ENCODE measurements at places on chromosomes 6 and 20.

DNA sequence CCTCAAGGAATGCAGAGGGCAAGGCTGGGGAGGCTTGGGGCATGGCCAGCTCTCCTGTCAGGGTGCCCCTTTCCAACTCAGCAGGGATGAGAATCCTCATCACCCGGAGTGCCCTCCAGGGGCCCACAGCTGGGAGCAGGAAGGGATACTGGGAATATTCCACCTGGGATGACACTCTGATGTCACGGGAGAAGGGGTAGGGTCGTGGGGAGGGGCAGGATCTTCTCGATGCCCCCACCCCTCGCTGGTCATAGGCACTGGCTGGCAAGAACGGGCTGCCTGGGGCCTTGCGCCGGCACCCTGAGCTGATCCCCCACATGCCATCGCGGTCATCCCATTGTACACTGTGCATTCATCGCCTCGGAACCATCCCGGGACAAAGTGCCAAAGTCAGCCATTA is 10.6 kb upstream of the NXT1 start:
- DNase-seq, result no peak

- peak; percentile 4 for DNase-seq
Measured at GRCh38 chr20:7790189-7790588, 150.1 kb downstream of the HAO1 start.

DNA sequence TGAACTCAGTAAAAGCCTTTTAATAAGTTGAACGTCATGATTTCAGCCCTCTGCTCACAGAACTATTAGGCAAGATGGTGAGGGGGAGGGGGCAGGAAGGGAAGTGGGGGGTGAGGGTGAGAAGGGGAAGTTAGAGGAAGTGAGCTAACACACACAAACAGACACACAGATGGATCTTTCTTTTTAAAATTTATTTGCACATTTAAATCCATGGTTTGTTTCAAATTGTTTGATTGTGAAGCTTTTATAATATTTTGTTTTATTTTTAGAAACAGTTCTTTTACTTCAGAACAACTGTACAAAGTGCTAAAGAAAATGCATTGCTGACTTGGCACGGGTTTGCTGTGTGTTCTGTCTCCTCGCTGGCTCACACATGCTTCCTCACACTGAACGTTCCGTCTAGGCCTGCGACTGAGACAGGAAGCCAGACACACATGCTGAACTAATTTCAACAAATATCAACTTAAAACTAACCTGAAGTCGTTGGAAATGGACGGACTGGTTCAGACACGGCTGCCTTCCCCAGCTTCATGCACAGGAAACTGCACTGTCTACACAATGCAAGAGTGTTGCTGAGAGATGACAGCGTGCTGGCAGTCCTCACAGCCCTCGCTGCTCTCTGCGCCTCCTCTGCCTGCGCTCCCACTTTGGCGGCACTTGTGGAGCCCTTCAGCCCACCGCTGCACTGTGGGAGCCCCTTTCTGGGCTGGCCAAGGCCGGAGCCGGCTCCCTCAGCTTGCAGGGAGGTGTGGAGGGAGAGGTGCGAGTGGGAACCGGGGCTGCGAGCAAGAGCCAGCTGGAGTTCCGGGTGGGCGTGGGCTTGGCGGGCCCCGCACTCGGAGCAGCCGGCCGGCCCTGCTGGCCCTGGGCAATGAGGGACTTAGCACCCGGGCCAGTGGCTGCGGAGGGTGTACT is 8.1 kb upstream of the ZBP1 start:
- no peak for DNase-seq

DNA sequence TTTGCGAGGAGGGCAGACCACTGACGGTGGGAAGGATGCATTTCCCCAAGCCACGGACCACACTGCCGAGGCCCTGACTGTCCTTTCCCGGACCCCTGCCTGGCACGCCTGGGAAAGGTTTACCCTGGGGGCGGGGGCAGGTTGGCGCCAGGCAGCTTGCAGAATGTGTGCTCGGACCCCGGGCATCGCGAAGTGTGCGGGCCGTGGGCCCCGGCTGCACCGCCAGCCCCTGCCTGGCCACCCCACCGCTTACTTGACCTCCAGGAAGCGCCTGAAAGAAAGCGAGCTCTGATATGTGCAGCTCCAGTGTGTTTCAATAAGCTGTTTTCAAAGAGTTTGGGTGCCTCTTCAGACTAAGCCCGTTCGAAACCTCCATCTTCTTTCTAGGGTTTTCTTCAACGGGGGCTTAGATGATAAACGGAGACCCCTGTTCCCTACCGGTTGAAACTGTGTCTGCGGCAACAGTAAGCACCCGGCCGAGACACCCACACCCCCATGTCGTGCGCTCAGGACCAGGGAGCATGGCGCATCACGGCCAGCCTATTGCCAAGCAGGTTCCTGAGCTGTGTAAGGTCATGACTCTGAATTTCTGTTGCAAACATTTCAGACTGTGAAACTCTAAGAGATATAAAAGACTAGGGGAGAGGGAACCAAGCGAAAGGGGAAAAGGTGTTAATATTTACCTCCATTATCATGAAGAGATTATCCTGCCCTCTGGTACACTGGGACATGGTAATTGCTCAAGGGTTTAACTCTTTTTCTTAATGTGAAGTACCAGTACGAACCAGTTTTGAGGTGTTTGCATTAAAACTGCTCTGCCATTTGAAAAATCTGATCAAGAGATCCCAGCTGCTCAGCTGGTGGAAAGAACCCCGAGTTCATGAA is 231.2 kb upstream of the FOXQ1 start:
- no peak for DNase-seq

DNA sequence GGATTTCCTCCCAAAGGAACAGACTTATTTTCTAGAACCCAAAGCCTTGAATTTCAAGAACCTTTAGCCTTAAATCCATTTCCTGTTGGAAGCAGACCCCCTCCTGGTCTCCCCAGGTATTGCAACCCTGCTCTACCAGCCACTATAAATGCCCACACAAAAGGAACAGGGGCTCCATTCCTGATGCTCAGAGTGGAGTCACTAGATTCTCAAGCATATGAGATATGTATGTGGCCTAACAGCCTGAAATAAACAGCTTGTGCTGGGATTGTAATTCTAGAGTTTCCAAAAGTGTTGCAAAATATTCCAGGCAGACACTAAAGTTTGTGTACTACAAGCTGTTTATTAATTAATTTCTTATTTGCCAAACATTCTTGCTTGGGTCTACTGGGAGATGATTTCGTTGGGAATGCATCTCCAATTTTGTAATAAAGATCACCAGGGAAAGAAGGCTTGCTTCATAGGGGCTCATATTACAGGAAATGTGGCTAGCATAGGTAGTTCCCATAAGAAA is 44.8 kb downstream of the RIPOR3 start:
- no peak for DNase-seq

DNA sequence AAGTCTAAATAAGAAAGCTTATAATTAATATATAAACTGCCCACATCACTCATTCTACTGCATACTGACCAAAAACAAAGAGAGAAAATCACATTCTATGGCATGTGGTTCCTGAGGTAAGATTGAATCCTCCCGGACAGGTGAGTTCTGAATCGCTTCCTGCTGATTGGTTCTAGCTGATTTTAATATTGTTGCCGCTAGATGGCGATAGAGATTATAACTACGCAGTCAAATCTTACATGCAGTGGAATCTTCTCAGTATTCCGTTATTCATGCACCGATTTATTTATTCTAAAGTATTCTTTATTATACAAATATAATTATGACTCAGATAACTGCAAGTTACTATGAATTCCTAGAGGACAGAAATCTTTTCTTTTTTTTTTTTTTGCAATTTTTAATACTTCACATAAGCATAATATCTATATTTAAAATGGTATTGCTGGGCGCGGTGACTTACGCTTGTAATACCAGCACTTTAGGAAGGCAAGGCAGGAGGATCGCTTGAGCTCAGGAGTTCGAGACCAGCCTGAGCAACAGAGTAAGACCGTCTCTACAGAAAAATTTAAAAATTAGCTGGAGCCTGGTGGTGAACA is 24.2 kb upstream of the TMX4 start:
- DNase-seq, result peak; percentile 28

Data from kidney glomerular epithelial cell (primary cell).